ENCODE measurements at places on chromosomes 2 and 18.

DNA sequence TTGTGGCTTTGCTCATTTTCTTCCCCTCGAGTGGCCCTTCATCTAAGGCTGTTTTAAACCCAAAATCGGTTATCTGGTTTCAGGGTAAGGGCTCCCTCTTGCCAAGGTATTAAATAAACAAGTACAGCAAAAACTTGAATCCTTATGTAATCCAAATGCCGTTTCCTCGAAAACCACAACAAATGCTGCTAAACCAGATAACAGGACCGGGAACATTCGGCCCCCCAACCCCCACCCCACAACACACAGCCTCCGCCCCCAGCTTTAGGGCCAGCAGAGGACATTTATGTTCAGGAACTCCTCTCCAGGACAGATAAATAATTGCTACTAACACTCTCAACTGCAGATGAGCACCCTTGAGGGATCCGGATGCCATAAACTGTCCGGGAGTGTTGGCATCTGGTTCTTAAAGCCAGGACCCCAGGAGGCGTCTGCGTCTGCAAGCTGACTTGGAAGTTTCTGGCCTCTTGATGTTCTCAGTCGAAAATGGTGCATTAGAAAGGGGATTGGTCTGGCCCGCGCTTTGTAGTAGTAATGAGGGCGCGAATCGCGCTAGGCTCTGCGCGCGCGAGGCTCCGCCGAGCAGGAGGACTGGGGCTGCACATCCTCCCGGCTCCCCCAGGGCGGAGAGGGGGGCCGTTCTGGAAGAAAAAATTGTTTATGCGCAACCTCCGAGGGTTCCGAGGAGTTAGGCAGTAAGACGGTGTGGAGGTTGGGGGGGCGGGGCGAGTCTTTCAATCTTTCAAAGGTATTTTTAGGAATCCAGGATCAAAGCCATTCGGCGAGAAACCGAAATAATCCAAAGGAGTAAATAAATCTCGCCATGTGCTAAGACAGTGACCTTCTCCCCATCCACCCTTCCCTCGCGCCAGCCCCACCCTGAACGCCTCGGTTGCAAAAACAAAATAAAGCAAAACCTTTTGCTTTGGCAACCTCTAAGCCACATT lies 3.9 kb upstream of the ID2 start:
- DNase-seq: no peak

DNA sequence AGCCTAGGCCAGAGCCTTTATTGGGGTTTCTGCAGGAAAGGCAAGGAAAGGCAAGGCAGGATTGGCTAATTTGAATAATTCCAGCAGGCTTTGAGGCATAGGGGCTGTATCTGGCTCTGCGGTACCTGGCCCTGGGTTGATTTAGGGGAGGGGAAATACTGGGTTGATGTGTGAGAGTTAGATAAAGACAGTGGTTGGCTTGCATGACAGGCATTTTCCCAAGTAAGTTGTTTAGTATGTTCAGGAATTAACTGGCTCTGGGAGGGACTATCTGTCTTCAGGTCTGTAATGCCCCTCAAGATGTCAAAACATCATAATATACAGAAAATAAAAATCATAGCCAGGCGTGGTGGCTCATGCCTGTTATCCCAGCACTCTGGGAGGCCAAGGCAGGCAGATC lies 98.7 kb downstream of the UBR3 start:
- no peak for DNase-seq

- DNase-seq: no peak
Observed at GRCh38 chr2:237118561-237119155, 33.0 kb downstream of the COPS8 start.

DNA sequence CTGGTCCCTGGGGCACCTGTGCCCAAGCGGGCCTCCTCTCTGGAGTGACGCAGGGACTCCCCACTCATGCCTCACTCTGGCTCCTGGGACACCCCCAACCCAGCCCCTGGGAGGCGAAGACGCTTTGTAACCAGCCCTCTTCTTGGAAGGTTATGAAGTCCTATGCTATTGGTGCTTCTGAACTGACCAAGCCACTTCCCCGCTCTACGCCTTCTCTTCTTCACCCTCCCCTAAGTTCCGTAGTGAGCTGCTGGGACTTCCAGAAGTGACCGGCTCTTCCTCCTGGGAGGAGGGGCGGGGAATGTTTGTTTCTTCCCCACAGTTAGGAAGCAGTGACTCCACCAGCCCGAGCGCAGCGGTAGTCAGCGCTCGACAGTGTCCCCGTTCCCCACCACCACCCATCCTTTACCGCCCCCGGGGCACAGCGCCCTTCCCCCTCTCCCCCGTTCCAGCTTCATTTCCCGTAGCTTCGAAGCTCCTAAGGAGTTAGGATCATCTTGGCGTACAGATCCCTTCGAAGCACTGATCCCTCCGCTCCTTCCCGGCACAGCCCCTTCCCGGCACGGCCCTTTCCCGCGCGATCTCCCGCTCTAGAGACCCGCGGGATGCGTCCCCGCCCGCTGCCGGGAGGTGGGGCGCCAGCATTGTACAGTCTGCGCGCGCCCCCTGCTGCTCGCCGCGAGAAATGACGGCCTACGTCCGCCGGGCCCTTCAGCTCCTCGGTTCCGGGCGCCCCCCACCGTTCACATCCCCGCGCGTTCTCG lies 25.3 kb upstream of the NOTO start:
- peak; percentile 97 for DNase-seq

- no peak for DNase-seq
Observed at GRCh38 chr2:233424154-233424951, 70.1 kb downstream of the DGKD start.

DNA sequence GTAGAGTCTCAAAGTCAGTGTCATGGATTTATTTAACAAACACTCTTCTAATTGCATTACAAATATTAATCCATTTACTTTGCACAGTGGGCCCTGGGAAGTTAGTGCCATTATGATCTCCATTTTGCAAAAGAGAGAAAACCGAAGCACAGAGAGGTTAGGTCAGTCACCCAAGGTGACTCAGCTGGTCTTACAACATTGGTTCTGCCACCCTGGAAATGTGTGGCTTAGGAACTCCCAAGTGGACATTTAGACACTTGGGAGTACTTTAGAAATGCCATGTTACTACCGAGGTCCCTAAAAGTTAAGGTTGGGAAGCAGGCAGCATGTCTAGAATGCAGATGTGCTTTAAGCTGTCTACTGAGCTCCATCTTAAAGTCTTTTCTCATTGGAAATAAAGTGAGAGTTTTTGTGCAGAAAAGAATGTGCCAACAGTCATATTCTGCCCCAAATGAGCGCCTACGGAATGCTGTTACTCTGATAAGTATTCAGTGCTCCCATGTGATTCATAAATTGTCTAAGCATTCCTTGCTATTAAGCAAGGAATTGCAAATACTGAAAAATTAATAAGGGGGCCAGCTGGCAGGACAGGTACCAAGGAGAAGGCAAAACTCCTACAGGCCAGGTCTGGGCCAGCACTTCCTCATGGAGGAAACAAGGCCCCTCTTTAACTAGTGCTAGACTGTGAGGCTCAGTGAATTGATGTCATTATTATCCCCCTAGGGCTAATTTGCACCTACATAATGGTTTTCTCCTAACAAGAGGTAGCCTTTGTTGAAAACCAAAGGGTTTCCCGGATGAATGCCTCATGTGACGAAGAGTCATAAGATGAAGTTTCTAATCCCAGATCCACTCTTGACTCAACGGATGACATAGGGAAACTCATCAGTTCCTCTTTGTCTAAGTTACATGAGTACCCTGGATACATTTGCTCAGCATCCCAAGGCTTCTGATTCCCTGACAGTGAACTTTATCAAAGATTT lies 16.3 kb downstream of the NRP2 start:
- DNase-seq: no peak

- peak; percentile 39 for DNase-seq
Observed at GRCh38 chr18:47251289-47252120, at the start of gene SKOR2. Gene SKOR2, minus strand, starts transcription at chr18:47251660. Its CDS starts 2,477 bp downstream, at chr18:47249183.

- no peak for DNase-seq
Observed at GRCh38 chr2:11502740-11503292, 31.0 kb upstream of the GREB1 start.

- no peak for DNase-seq
Observed at GRCh38 chr2:149050188-149050587, 11.7 kb downstream of the LYPD6B start.

DNA sequence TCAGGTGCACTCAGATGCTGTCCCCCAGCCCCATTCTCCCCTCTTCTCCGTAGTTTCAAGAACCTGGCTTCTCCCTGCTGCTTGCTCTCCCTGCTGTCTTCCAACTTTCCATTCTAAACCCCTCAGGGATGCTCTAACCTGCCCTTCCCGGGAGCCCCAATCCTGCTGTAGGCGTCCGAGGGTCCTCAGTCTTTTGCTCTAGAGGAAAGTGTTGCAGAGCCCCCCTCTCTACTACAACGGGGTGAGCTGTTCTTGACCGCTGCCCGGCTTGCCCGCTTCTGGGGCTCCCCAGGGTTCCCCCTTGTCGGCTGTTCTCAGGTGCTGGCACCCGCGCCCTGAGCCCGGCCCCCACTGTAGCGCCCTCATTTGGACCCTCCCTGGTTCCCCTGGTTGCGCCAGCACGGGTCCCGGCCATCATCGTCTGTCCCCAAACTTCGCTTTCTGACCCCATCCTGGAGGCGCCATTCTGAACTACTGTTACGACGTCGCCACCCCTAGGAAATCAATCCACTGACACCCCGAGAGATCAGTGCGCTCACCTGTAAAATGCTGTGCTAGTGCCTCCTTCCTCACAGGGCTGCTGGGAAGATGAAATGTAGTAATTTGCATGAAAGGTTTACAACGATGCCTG lies 31.9 kb upstream of the REG3G start:
- DNase-seq: no peak

GRCh38 chr2:234556848-234557573 lies 60.1 kb upstream of the ARL4C start:
- no peak for DNase-seq

DNA sequence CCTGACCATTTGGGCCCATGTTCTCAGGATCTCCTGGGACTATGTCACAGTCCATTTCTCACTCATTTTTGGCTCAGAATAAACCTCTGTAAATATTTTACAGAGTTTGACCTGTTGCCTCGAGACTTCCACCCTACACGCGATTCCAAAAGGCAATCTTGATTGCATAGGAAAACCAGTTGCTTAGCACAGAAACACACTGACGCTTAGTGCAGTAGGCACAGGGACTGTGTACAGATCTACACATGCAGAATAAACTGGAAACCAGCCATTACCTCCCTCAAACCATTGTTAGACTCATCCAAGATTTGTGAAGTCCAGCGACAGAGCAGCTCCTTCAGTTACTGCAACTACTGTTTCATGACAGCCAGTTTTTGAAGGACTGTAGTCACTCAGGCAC lies 73.0 kb downstream of the NCKAP5 start:
- no peak for DNase-seq

GRCh38 chr18:2394684-2395083 lies 176.6 kb downstream of the METTL4 start:
- no peak for DNase-seq

All from iPS-NIHi11 (cell line).